ENCODE measurements at places on chromosomes 6 and 20.

- no peak for DNase-seq
Measured at GRCh38 chr20:33570743-33571142, 80.8 kb downstream of the CBFA2T2 start.

DNA sequence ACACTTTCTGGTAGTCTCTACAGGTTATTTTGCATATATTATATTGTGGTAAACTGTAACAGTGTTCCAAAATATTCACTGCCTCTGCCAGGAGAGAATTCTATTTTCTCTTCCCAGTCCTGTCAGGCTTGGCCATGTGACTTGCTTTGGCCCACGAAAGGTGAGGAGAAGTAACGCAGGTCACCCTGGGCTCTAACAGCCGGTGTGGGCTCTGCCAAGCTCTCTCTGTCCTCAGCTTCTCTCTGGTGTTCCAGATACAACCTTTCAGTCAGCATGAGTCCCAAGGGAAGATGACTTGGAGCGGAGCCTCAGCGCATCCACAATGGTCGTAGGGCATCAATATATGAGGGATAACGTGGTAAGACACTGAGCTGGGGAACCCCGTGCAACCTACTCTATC is 113.0 kb upstream of the RREB1 start:
- DNase-seq: no peak

DNA sequence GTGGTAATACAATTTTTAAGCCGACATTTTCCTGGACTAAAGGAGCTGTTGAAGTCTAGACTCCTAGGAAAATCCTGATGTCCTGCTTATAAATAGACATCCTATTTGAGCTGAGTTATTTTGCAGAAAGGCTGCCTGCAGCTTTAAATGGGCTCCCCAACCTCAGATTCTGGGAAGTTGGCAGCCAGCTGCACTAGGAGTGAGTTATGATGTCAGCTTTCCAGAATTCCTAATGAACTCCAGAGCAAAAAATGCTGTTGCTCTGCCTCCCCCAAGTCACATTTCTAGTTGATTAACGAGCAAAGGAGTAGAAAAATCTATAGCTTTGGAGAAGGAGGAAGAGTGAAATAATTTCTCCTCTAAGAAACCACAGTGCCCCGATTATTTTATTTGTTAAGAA is 346.3 kb upstream of the SULF2 start:
- no peak for DNase-seq

DNA sequence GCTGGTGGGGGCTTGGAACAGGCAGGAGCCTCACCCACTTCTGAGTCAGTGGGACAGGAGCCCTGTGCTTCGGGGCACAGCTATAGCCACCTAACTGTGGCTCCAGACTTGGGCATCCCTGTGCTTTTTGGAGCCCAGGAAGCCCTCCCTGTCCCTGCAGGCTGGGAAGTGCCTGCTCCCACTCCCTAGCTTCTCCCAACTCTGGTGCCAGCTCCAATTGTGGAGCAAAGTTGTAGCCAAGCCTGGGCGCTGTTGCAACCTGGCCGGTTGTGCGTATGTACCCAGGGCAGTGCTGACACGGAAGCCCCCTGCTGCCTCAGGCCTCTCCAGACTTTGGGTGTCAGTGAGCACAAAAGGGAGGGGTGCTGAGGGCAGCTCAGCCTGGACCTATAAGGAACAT is 601.7 kb upstream of the GJE1 start:
- no peak for DNase-seq

DNA sequence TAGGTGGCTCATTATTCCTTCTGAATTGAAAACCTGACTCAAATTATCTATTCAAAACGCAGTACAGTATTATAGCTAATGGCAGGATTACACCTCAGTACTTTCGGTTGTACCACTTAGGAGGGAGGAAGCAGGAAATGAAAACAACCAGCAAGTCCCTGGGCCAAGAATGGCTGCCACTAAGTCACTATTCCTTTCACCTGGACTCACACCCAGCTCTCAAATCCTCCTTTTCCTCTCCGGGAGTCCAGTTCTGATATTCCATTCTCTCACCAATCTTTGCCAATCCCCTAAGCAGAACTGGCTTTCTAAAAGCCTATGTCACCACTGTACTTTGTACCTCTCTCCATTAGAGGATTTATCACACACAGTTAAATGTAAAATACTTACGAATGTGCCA is 20.6 kb downstream of the TMEM242 start:
- no peak for DNase-seq

- DNase-seq: no peak
Measured at GRCh38 chr20:35907017-35907701, 47.1 kb downstream of the SCAND1 start.

DNA sequence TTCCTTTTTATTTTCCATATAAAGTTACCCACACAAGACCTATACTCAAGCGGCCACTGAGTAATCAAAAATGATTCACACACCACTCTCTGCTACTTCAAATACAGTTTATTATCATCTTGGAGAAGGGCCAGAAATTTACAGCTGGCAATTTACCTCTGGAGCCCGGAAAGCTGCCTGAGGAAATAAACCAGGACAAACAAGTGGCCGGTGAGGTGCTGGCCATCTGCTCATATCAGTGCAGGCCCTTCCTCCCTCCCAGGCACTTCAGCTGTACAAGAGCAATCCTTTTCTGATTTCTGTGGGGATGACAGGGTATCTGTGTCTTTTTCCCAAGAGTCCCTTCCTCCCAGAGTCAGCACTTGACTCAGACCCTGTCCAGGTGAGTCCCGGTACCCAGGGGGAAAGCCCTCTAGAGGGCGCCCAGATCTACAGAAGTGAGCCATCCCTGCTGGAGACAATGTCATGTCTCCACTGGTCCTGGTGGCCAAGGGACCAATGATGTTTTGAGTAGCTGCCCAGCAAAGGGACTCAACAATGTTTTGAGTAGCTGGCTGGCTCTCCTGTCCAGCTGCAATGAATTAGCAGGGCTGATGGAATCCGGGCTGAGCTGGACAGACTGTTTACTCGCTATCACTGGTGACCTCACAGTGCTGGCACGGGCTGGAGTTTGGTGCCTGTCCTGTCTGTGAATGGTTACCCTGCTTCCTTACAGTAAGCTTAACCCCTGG is 23.6 kb downstream of the LRP11 start:
- DNase-seq: peak; percentile 59

DNA sequence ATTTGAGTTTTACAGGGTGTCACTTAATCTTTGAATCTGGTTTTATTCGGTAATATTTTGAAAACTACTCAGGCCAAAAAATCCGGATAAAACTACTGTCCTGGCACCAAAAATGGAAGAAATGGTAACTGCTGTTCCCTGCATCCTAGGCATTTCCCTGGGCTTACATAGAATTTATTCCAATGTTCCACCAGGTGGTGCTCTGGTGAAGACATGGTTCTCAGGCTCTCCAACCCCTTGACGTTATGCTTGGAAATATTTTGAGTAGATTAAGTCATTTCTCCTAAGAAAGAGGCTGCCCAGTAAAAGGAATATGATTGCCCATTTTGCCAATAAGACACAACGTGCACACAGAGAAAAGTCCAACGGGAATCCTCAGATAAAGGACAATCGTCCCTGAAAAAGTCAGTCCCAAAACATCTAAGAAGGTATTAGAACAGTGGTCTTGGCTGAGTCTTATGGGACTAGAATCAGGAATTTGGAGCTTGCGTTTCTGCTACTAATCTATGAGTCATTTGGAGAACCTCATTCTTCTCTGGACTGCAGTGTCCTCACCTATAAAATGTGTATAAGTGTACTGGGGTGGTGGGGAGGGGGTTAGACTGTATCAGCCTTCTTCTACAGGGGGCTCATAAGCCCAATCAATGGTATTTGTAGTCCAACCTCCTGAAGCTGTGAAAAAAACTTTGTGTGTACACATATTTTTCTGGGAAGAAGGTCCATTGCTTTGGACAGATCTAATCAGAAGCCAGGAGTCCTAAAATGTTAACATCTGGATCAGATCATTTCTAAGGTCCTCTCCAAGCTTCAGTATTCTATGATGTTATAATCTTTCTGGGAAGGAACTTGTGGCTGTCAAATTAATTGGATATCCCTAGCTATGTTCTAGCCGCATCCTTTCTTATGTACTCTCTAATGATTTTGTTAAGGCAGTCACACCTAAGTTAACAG is 131.0 kb upstream of the BMP2 start:
- no peak for DNase-seq

DNA sequence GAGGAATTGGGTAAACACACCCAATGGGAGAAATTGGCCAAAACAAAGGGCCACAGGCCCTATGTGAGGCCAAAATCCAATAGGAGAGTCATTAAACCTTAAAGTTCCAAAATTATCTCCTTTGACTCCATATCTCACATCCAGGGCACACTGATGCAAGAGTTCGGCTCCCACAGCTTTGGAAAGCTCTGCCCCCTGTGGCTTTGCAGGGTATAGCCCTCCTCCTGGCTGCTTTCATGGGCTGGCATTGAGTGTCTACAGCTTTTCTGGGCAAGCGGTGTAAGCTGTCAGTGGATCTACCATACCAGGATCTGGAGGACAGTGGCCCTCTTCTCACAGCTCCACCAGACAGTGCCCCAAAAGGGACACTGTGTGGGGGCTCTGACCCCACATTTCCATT is 160.5 kb downstream of the ADGRG6 start:
- DNase-seq: no peak

- DNase-seq: no peak
Measured at GRCh38 chr20:63857764-63858392, 3.4 kb upstream of the ABHD16B start.

DNA sequence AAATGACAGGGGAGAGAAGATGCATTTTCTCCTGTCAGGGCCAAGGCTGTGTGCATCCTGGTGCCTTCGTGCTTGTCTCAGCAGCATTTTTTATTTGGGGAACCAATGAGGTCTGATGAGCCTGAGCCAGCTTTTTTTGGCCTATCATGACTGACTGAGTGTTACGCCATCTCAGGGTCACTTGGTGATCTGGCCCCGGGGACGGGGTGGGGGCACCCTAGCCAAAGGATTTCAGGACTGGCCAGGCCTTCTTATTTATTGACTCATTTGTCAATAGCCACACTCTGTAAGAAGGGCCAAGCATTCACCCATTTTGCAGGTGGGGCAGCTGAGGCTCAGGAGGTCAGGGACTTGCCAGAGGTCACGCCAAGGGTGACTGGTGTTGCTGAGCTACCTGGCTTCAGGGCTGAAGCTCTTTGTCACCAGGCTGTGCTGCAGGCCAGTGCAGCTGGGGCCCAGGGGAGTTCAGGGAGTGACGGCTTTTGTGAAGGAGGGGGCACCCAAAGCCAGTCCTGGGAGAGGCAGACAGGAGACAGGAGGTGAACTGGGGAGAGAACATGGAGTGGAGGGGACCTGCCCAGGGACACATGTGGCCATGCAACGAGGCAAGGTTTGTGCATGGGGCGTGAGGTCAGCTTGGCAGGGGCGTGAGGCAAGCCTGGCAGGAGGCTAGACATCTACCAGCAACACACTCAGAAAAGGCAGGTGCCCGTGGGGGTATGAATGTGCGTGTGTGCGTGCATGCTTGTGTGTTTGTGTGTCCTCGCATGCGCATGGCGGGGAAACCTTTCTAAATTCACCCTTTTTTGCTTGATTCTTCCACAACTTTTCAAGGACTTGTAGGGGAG is 31.1 kb downstream of the VSTM2L start:
- no peak for DNase-seq

DNA sequence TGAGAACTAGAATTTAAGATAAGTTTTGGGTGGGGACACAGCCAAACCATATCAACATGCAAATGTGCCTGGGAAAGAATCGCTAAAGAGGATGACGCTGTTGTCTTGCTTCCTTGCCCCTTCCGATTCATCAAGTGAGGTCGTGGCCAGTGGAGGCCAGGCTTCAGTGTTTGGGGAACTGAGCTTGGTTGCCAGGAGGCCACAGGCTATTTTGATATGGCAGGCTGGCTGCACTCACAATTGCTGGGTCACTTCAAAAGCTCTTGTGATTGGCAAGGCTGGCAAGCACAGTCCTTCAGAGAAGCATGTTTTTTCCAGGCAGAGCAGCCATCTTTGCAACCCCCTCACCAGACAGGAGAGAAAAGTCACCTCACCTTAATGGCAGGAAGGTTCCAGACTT is 45.8 kb downstream of the SAMD5 start:
- no peak for DNase-seq

DNA sequence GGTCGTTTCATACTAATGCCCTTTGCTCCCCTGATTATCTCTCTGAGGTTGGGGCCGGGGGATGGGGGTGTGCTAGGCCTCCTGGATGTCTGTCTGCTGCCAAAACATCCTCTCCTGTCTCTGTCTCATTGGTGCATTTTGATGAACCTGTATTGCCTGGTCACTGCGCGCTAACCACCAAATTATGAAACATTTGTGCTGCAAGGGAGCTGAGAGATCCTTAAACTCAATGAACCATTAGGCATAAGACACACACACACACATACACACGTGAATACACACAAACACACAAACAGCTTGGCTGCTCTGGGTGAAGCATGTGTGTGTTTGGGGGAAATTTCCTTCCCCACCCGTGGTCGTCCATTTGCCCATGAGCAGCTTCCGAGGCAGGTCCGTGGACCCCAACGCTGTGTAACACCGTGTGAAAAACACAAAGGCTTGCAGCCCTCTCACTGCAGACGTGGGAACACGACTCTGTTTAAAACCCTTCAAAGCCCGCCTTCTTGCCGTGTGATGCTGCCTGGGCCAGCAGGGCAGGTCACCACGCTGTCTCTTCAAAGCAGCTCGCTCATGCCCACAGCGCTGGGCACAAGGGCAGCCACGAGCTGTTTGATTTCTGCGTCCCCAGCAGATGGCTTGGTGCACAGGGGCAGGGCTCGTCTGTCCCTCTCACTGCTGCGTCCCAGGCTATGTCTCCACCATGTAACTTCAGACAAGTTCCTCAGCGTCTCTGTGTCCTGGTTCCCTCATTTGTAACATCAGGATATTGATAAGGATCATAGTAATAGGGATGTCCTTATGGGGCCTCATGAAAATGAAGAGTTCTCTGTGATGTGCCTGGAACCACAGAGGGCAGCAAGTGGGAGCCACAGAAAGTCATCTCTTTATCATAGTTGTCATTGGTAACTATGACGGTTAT is 96.8 kb downstream of the CDH26 start:
- no peak for DNase-seq

GRCh38 chr6:104566411-104566810 is 293.3 kb downstream of the HACE1 start:
- DNase-seq: no peak

- DNase-seq: no peak
Measured at GRCh38 chr6:108132863-108133262, 33.0 kb upstream of the NR2E1 start.

DNA sequence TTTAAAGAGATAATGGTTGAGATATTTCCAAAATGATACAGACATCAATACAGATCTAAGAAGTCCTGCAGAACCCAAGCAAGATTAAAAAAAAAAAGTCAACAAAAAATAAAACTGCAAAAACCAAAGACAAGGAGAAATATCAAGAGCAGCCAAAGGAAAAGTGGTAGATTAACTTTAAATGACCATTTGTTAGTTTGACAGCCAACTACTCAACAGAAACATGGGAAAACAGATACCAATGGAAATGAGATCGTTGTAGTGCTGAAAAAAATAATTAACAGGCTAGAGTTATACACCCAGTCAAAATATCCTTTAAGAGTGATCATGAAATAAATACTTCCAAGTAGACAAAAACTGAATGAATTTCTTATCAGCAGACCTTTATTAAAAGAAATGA is 10.5 kb upstream of the APMAP start:
- DNase-seq: no peak
